NAMALWA (cell line): ENCODE measurements at places on chromosomes 3 and 15.

GRCh38 chr3:121719423-121719822 lies 30.1 kb downstream of the GOLGB1 start:
- DNase-seq, result no peak

DNA sequence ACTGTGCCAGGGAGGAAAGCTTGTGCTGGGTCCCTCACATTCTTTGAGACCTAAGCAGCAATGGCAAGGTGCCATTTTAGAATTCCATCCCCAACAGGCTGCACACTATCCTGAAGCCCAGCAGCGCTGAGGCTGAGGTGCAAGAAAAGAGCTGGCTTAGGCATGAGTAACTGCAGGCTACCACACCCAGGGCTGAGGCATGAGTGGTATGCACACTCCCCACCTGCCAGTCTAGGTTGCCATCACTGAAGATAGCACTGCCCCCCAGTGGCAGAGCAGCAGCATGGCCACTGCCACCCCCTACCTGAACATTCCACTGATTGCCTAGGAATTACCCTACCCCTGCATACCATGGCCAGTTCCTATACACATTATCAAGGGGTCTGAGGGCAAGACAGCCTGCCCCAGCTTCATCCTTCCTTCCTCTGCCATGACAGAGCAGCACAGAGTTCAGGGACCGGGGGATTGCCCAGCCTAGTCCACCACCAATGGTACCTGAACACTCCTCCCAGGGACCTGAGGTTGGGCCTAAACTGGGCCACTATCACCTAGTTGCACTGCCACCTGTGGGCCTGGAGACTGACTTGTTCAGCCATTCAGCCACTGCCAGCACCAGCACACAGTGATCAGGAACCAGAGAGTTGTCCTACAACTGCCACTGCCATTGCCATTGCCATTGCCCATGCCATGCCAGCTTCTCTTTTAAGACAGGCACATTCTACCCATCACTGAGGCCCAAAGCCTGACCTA lies 129.8 kb downstream of the SATB1 start:
- peak; percentile 62 for DNase-seq

- no peak for DNase-seq
Measured at GRCh38 chr3:119990888-119991287, 103.4 kb downstream of the GSK3B start.

GRCh38 chr15:56948764-56949101 lies 30.3 kb downstream of the TCF12 start:
- no peak for DNase-seq
